ENCODE measurements at places on chromosomes 11 and 22.

DNA sequence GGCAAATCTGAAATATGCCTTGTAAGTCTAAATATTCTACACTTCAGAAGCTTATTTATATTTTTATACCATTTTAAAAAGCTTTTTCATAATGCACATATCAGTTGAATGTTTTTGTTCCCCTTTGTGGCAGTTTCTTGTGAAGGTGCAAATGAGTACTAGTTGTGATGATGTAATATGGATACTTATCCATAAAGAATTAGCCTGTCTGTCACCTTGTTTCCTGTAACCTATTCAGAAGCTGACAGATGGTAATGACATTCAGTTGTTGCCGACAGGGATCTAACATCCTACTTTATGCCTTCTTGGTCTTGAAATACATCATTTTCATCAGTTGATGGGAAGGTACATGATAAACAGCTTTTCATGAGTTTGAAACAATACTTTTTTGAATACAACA, 2.9 kb downstream of the QSER1 start:
- no peak for DNase-seq

DNA sequence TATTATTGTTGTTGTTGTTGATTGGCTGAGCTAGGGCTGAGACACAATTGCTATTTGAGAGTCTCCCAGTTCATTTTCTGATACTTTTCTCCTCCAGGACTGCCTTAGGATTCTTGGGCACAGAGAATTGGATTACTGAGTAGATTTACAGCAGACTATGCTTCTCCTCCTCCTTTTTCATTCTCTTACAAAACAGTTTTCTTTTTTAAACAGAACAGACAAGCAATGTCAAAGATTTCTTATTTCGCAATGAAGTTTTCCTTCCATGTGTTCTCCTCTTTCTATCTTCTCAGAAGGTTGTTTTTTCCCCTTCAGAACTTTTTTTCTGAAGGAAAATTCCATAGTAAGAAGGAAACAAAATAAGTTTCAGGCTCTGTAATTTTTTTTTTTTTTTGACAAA, 19.8 kb upstream of the TIMP3 start:
- no peak for DNase-seq

DNA sequence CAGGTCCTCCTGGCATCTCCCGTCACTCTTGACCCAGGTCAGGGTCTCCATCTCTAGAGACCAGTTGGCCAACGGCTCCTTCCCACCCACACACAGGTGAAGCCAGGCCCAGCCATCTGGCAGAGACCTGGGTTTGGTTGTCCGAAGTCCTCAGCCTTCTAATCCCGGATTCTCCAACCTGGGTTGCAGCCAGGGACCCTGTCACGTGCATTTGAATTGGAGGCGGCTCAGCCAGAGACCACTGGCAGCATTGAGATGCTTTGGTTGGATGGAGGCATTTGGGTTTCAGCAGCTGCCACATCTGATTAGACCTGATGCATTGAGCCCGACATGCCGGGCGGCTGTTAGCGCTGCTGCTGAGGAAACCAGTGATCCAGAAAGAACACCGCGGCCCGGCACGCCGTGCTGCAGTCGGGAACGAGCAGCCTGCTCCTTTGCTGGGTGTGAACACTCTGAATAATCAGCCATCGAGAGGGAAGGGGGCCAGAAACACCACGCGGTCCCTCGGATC, 163.2 kb downstream of the BRD1 start:
- no peak for DNase-seq

GRCh38 chr11:35043936-35044335, 95.0 kb upstream of the CD44 start:
- no peak for DNase-seq

DNA sequence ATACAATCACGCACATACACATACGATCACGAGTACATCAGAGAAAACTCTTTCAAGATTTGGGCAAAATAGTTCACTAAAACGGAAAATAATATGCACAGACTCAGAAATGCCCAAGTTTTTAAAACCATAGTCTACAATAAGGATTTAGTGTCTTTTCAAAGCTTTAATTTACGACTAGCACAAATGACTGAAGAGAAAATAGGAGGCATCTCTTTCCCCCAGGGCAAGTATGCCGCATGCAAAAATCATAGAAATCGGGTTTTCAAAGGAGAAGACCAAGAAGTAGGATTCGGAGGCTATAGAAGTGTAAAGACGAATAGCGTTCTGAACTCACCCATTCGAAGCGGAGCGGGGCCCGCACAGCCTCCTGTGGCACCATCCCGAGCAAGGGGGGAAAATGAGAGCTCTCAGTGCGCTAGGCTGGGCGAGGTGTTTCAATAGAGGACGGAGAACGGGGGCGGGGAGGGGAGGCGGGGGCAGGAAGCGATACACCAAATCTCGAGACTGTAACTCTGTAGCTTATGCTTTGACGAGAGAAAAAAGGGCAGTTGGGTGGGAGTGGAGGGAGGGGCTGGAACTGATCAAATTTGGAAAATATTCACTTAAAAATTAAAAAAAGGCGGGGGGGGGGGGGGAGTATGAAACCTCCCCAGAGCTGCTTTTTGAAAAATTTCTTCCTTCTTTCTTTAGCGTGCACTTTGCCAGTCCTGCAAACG, 15.8 kb downstream of the BLID start:
- no peak for DNase-seq

DNA sequence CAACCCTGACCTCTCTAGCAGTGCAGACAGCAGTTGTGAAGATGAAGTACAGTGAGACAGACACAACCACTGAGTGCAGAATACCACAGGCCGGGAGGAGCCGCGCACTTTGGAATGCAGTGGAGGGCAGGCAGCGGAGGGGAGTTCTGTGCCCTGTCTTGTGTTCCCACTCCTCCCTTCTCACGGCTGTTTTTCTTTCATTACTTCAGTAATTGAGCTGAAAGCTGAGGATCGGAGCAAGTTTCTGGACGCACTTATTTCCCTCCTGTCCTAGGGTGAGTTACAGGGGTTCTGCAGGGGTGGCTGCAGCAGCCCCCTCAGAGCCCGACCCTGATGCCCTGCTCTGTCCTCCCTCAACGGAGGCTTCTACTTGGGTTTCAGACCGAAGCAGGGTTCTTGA, 5.6 kb downstream of the CLDN5 start:
- no peak for DNase-seq

DNA sequence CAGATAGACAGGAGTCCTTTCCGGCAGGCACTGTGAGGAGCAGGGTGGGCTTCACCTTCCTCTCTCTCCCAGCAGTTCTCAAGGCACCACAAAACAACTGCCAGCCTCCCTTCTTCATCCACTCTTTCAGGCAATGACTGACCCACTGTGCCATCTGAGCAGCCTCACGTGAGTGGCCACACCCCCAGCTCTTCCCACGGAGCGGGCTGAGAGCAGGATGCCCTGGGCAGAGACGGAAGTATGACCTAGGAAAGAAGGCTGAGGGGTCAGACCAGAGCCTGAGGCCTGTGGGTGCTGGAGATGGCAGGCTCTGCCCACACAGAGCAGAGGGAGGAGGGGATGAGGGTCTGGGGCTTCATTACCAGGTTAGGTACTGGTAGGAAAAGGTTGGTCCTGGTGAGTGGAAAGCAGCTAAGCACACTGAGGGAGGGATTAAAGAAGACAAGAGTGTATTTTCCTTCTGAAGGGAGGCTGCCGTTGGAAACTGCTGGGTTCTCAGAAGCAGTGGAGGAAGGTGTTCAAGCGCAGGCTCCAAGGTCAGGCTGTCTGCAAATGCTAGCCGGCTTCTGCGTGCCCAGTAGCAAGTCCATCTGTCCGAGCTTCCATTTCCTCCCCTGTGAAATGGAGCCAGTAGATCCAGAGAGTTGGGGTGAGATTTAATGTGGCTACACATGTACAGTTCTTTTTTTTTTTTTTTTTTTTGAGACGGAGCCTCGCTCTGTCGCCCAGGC, 4.6 kb downstream of the NLRP6 start:
- no peak for DNase-seq

Measured in hematopoietic multipotent progenitor cell treated with erythropoietin and hydrocortisone succinate and interleukin-3 and kit ligand, for 17 days (in vitro differentiated cells).